ENCODE measurements at places on chromosomes 2 and 18. TPM values are rescaled to one million over a fixed set of nuclear protein-coding genes. Genes with fewer than 3 reads are reported as not detected.

DSC1 gene
- total RNA-seq = not detected

C2orf72 gene
- total RNA-seq = 0.66 TPM

PARD6G gene
- 0.81 TPM for total RNA-seq

NT5DC4 gene
- 13.6 TPM for total RNA-seq

INHBB gene
- not detected for total RNA-seq

GMCL1 gene
- total RNA-seq = 63.8 TPM

DNA sequence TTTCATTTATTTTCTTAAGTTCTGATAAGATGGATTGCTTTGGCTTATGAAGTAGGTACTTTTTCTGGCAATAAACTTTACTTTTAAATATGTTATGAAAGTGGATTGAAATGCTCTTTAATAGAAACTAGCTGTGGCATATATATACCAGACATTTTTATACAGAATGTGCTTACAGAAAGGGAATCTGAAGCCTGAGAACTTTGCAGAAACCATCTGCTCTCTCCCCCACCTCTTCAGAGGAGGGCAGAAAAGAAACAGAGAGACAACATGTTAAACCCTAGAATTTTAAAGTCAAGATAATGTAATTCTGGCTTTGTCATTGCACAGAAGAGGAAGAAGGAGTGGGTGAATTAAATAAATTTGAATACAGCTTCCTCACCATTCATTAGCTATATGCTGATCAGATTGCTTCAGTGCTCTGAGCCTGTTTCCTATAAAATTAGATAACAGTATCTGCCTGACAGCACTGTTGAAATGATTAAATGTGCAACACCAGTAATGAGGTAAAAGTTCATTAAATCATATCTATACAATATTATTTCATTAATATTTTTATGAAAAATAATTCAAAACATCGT lies 247.3 kb downstream of the CNTNAP5 start:
- DNase-seq = no peak
- H3K4me3 ChIP-seq = no peak overlapping the region
- H3K27ac ChIP-seq = no peak overlapping the region
- no peaks in the 10 kb centered on the region for H3K4me1 ChIP-seq
- no peaks in the 10 kb centered on the region for H3K27me3 ChIP-seq
- H3K36me3 ChIP-seq = no peaks in the 10 kb centered on the region

GRCh38 chr2:18682681-18683080 lies 93.3 kb upstream of the NT5C1B start:
- no peak overlapping the region for H3K27ac ChIP-seq
- H3K4me1 ChIP-seq = no peaks in the 10 kb centered on the region
- H3K27me3 ChIP-seq = no peaks in the 10 kb centered on the region
- H3K4me3 ChIP-seq = no peak overlapping the region
- no peak for DNase-seq

DNA sequence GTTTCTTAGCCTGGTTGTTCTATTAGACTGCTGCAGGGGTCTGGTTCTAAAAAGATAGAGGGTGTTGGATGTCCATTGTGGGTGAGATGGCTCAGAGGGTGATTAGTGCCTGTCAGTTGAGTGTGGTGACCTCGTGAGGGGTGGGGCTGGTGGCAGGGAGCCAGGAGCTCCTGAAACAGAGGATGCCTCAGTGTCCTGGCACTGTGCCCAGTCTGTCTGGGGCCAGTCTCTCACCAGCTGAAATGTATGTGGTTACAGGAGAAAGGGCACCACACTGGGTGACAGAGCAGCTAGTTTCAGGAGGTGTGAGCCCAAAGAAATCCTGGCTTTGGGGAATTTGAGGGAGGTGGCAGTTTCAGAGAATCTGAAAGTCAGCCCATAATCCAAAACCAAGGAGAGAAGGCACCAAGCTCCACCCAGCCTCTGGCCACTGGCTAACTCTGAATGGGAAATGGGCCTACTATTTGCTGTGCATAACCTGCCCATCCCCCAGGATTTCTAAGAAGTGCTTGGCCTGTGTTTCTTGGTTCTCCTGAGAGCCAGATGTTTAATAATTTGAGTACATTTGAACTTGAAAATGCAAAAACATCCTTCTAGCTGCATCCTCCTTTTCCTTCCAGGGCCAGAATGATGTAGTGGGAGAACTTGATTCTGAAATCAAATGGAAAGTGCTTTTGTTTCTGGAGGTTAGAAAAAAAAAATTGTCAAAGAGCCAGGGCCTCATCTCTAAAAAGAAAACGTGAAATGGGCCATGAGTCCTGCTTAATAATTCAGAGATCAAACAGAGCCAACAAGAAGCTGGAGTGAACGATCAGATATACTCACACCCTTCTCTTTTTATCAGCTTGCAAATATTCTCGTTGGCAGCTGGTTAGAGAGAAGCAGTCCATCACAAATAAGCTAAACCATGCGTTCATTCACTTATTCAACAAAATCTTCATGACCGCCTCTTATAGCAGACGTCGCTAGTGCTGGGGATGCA lies 92.3 kb downstream of the B3GNT2 start:
- H3K27me3 ChIP-seq = no peaks in the 10 kb centered on the region
- H3K27ac ChIP-seq = no peak overlapping the region
- DNase-seq = peak; percentile 86
- H3K36me3 ChIP-seq = peaks cover 5% of the 10 kb centered on the region
- H3K4me3 ChIP-seq = no peak overlapping the region
- peaks cover 31% of the 10 kb centered on the region for H3K4me1 ChIP-seq

GRCh38 chr2:64865073-64865830 lies 123.9 kb upstream of the SLC1A4 start:
- H3K27ac ChIP-seq = no peak overlapping the region
- peaks cover 10% of the 10 kb centered on the region for H3K4me1 ChIP-seq
- H3K4me3 ChIP-seq = peak overlapping the region; percentile 49
- H3K36me3 ChIP-seq = no peaks in the 10 kb centered on the region
- no peaks in the 10 kb centered on the region for H3K27me3 ChIP-seq
